Stimulated activated CD4-positive, alpha-beta T cell treated with anti-CD3 and anti-CD28 coated beads, Interleukin-4, amount 100 ng/mL, for 4 hours (primary cell): ENCODE measurements at places on chromosomes 1 and 21.
A peak's percentile ranks its signal among the peaks of the same experiment; 100 is the strongest.

DNA sequence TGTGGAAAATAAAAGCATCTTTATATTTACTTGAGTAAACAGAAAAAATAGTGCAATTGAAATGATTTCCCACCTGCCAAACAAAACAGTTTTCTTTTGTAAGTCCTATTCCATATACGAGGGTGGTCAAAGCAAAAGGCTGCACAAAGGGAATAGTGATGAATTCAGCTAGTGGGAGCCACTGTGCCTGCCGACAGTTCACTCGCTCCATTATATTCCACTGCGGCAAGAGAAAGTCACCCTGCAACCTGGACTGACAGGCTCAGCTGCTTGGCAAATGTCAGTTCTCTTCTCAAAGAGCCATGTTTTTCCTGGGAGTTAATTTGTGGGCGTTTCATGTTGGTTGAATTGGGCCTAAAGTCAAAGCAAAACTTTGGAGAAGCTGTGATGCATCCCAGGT, 145.4 kb downstream of the LMO4 start:
- no peak for DNase-seq

- no peak for DNase-seq
Measured at GRCh38 chr1:212488436-212489283, 55.9 kb downstream of the NENF start.

- DNase-seq: no peak
Measured at GRCh38 chr1:177975588-177976495, 6.0 kb upstream of the SEC16B start.

DNA sequence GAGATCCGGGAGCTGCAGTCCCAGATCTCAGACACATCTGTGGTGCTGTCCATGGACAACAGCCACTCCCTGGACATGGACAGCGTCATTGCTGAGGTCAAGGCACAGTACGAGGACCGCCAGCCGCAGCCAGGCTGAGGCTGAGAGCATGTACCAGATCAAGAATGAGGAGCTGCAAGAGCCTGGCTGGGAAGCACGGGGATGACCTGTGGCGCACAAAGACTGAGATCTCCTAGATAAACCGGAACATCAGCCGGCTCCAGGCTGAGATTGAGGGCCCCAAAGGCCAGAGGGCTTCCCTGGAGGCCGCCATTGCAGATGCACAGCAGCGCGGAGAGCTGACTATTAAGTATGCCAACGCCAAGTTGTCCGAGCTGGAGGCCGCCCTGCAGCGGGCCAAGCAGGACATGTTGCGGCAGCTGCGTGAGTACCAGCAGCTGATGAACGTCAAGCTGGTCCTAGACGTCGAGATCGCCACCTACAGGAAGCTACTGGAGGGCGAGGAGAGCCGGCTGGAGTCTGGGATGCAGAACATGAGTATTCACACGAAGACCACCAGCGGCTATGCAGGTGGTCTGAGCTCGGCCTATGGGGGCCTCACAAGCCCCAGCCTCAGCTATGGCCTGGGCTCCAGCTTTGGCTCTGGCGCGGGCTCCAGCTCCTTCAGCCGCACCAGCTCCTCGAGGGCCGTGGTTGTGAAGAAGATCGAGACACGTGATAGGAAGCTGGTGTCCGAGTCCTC, 25.5 kb downstream of the ETV3L start:
- DNase-seq: peak; percentile 19

- DNase-seq: peak; percentile 24
Measured at GRCh38 chr21:46153247-46154154, 1.9 kb downstream of the FTCD start.

GRCh38 chr1:151210830-151211229, 12.5 kb downstream of the PIP5K1A start:
- DNase-seq: no peak

- DNase-seq: no peak
Measured at GRCh38 chr1:3465935-3466321, 11.5 kb downstream of the ARHGEF16 start.

- no peak for DNase-seq
Measured at GRCh38 chr1:205520709-205521108, 16.2 kb downstream of the CDK18 start.

DNA sequence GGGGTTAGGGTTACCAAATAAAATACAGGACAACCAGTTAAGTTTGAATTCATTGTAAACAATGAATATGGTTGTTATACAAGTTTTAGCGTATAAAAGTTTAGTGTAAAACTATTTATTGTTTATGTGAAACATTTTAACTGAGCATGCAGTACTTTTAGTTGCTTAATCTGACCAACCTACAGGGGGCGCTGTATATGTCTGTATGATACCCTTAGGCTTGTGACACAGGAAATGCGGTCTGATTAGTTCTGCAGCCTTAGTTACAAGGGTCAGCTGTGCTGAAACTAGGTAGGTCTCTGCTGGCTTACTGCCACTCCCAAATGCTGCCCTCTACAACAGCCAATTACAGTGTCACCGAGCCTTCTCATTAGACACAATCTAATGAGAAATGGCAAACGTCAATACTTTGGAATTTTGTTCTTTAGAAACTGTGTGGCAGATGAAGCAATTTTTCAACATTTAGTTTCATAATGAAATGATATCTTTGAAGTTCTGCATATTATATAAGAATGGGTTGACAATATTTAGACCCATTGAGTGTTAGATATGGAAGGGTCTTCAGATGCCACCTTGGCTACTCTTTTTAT, 56.2 kb downstream of the NTNG1 start:
- DNase-seq: no peak

GRCh38 chr21:31967334-31967733, 94.5 kb downstream of the HUNK start:
- DNase-seq: no peak
